ENCODE measurements at places on chromosomes 7 and 10. TPM values are rescaled to one million over a fixed set of nuclear protein-coding genes. Genes with fewer than 3 reads are reported as not detected.

The MSS51 gene
- total RNA-seq: 3.2 TPM

The CABCOCO1 gene
- not detected for total RNA-seq

The HECW1 gene
- total RNA-seq: 3.0 TPM

The PAOX gene
- 3.7 TPM for total RNA-seq

The MBL2 gene
- 0.17 TPM for total RNA-seq

The AHR gene
- total RNA-seq: 62.5 TPM

The JCAD gene
- 7.8 TPM for total RNA-seq

The CALCR gene
- total RNA-seq: not detected

The DENND10 gene
- 28.9 TPM for total RNA-seq

The ZYX gene
- total RNA-seq: 108 TPM

The AGBL3 gene
- 2.5 TPM for total RNA-seq

The SUN3 gene
- total RNA-seq: not detected

The FIGNL1 gene
- 27.2 TPM for total RNA-seq

The CALHM3 gene
- total RNA-seq: 4.1 TPM

The DPYSL4 gene
- total RNA-seq: 10.9 TPM

The GARIN1A gene
- total RNA-seq: 3.6 TPM

The SLC18A2 gene
- not detected for total RNA-seq

The AGAP9 gene
- 5.6 TPM for total RNA-seq

The CRYGN gene
- not detected for total RNA-seq

The C10orf67 gene
- 0.15 TPM for total RNA-seq

The CTAGE4 gene
- total RNA-seq: 1.6 TPM

The IL6 gene
- 110 TPM for total RNA-seq

The IFIT2 gene
- total RNA-seq: 6.9 TPM

The GCK gene
- total RNA-seq: not detected

The GIMAP8 gene
- not detected for total RNA-seq

The GPR141 gene
- total RNA-seq: not detected

The PRTFDC1 gene
- 10.2 TPM for total RNA-seq

The NPTX2 gene
- not detected for total RNA-seq

The AGR2 gene
- total RNA-seq: 140 TPM

The SDK1 gene
- 4.8 TPM for total RNA-seq

The PNLIPRP3 gene
- total RNA-seq: not detected

The RAB11FIP2 gene
- total RNA-seq: 4.4 TPM

The TEX47 gene
- total RNA-seq: not detected

The PDK4 gene
- total RNA-seq: 3.2 TPM

The GDI2 gene
- total RNA-seq: 122 TPM

The PILRA gene
- total RNA-seq: 0.92 TPM

The HTR5A gene
- not detected for total RNA-seq

The ARHGAP22 gene
- total RNA-seq: 14.9 TPM

The CD36 gene
- total RNA-seq: not detected

The MXI1 gene
- total RNA-seq: 15.6 TPM

The SPDYE2 gene
- total RNA-seq: not detected

The ANKMY2 gene
- total RNA-seq: 7.7 TPM

The PRSS37 gene
- total RNA-seq: not detected

The SEC31B gene
- total RNA-seq: 1.6 TPM

The STAM gene
- 9.5 TPM for total RNA-seq

The HTRA1 gene
- 21.3 TPM for total RNA-seq

The HOXA5 gene
- 7.5 TPM for total RNA-seq

The SNX8 gene
- total RNA-seq: 20.5 TPM

The WNT8B gene
- 0.29 TPM for total RNA-seq

The ERVW-1 gene
- total RNA-seq: not detected

The OR6V1 gene
- not detected for total RNA-seq

The CRHR2 gene
- total RNA-seq: not detected

The GPER1 gene
- 4.9 TPM for total RNA-seq

The ITPRID1 gene
- total RNA-seq: not detected

The ZNF735 gene
- total RNA-seq: not detected

The IFIT1B gene
- not detected for total RNA-seq

The C10orf62 gene
- total RNA-seq: not detected

The TMEM139 gene
- 5.2 TPM for total RNA-seq

Data from PC-3 (cell line).